ENCODE measurements at places on chromosomes 16 and 17.

DNA sequence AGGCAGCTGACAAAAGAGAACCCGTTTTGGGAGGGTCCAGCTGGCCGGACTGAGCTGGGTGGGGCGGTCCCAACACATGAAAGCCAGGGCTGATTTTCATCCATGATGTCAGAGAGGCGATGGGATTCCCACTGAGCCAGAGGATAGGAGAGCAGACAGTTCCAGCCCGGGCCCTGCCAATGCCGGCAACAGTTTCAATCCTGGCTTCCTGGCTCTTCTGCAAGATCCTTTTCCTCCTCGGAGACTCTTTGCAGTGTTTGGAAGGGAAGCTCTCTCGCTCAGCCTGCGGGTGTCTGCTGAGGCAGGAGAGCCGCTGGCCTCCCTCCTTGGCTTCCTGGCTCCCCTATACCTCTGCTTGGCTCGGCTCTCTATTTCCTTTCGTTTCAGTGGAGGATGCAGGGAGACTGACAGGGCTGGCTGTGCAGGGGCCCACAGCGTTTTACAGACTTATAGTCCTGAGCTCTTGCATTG is 145.5 kb upstream of the SOX9 start:
- peak; percentile 68 for DNase-seq

- DNase-seq = peak; percentile 32
Observed at GRCh38 chr17:39999067-39999466, 16.2 kb upstream of the CSF3 start.

DNA sequence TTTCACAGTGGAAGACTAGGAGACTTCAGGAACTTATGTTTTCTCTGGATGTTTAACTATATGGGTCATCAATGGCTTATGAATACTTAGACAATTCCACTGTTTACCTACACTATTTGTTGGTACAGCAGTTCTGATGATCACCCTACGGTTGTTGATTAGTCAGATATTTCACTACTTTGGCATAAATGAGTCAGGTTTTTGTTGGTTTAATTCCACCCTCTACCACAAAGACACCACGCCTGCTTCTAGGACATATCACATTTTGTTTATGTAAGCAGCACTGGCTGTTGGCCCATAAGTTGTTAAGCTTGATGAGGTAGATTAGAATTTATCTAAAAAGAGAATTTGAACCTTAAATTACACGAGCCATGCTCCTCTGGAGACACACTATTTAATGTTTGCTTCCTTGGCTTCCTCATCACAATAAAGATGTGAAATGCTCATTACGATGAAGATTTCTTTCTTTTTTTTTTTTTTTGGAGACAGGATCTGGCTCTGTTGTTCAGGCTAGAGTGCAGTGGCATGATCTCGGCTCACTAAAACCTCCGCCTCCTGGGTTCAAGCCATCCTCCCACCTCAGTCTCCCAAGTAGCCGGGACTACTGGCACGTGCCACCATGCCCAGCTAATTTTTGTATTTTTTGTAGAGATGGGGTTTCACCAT is 4.3 kb downstream of the GDE1 start:
- no peak for DNase-seq

- DNase-seq = no peak
Observed at GRCh38 chr16:27776556-27777225, 226.7 kb downstream of the KATNIP start.

DNA sequence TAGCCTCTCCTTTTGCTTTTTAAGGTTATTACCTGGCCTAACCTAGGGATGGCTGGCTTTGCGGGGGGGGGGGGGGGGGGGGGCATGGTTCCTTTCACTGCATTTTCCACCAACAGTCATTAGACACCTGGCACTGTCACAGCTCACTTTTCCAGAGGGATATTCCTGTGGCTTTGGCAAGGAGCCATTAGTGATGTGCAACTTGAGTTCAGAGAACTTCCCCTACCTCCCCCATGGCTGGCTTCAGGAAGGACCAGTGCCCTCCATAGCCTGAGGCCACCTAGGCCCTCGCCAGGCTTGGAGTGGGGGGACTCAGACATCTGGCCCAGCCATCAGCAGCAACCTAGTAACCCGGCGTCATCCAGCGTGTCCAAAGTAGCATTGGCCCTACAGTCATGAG is 234.6 kb downstream of the CPPED1 start:
- no peak for DNase-seq

DNA sequence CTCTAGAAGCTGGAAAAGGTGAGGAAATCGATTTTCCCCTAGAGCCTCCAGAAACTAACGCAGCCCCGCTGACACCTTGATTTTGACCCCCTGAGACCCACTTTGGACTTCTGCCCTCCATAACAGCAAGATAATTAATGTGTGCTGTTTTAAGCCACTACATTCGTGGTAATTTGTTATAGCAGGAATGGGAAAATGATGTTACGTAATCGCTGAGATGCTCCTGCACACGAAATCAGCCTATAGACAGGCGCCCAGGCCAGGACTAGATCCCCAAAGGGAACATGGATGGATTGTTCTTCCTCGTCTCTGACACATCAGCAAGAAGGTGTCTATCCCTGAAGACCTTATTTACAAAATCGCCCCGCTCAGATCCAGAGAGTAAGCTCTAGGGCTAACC is 1.4 kb upstream of the MYOCD start:
- no peak for DNase-seq
